ENCODE measurements at places on chromosomes 7 and 10.

DNA sequence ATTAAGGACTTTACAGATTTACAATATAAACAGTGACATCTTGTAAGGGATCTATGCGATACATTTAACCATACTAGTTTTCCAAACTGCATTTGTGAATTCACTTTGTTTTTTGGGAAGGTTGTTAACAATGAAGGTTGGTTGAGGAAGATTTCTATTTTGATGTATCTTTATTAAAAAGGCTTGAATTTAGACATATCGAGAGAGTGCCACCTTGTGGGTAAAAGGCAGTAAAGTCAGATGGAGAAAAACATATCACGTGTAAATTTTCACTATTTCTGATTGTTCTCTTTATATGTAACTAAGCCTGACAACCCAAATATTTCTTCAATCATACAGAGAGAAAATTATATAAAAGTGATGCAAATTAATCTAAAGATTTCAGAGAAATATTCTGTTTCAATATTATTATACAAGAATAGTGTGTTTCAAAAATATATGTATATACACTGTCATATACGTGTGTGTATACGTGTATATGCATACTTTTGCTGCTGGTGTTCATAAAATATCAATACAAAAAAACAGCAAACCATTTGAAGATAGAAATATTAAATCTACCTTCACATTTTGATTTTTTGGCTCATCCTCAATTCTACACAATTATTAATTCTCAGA lies 988.6 kb downstream of the SORCS1 start:
- DNase-seq = peak; percentile 35

DNA sequence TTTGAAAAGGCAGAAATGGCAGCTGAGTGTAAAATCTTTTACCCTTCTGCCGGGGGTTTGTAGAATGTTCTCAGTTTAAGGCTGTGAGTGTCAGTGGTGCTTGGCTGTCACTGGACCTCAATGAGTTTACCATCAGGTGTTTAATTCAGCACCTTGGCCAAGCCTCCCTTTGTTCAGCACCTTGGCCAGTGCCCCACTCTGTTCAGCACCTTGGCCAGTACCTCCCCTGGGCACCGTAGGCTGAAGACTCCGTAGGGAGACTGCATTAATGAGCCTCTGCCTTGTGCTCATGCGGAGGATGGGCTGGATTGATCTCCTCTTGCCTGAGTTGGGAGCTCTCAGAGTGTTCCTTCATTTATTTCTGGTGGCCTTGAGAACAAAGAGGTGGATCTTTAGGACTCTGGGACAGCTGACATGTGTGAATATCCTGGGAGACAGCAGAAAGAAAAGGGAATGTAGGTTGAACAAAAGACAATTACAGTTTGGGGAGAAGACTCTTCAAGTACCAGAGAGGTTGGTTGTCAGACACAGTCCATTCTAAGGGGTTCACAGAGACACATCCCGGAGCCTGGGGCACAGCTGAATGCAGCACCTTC lies 1.6 kb downstream of the FAM24A start:
- peak; percentile 8 for DNase-seq

GRCh38 chr10:93259126-93259525 lies 185.4 kb downstream of the CYP26A1 start:
- no peak for DNase-seq

- no peak for DNase-seq
Measured at GRCh38 chr7:135889823-135890222, 87.3 kb downstream of the MTPN start.

DNA sequence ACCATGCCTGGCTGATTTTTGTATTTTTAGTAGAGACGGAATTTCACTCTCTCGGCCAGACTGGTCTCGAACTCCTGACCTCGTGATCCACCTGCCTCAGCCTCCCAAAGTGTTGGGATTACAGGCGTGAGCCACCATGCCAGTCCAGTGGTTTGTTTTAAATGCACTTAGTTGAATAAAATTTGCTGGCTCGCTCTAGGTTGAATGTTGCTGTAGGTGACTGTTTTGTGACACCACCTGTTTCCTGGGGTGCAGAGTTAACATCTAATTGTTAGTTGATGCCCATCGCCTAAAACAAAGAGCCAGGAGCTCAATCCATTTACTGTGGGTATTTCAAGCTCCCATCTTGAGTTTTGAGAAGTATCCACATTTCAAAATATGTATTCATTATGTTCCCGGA lies 31.2 kb downstream of the MGAM2 start:
- DNase-seq = no peak
